AG08396 (cell line): ENCODE measurements at places on chromosomes 1 and 21.

- peak; percentile 78 for DNase-seq
Observed at GRCh38 chr1:36342426-36343185, 19.2 kb upstream of the EVA1B start.

GRCh38 chr1:160400646-160401486 lies 502 bp downstream of the VANGL2 start:
- no peak for DNase-seq

DNA sequence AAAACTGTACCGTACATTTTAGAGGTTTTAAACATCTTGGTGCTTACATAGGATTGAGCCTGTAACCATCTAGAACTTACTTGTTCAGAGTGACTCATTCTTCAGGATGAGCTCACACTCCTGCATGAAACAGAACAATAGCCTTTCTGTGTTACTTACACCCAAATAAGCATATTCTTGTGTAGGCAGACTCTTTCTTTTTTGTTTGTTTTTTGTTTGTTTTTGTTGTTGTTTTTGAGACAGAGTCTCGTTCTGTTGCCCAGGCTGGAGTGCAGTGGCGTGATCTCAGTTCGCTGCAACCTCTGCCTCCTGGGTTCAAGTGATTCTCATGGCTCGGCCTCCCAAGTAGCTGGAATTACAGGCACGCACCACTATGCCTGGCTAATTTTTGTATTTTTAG lies 3.8 kb upstream of the CA6 start:
- peak; percentile 76 for DNase-seq

DNA sequence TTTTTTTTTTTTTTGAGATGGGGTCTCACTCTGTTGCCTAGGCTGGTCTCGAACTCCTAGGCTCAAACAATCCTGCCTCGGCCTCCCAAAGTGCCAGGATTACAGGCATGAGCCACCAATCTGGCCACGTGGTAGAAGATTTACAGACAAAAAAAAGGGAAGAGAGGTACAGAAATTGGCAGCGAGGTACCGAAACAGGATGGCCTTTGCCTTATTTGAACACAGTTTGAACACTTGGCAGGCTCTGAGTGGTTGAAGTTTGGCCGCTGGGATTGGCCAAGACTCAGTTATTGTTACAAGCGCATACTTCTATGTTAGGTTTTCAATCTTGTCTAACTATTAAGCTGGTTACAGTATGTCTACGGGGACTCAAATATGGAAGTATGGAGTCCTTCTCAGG lies 6.2 kb upstream of the AADACL4 start:
- DNase-seq, result no peak

DNA sequence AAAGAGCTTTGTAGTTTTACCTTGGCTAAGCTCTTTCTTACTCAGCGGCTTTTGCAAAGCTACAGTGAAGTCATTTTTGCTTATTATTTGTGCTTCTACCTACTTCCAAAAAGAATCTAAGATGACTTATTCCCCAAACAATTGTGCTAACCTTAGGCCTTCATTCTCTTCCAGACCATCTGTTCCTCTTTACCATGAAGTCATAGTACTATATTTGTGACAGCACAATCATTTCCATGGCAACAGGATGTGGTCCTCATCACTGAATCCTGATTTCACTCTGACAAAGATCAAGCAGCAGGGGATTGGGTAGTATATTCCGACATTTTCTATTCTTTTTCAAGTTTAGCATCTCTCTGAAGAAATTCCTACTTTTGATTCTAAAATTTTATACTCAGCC lies 24.8 kb upstream of the NMNAT2 start:
- DNase-seq, result no peak
